Activated T-helper 1 cell treated with Interleukin-2 at 50 U/mL for 16 hours (primary cell): ENCODE measurements at places on chromosomes 2 and 18.
A peak's percentile ranks its signal among the peaks of the same experiment; 100 is the strongest.

GRCh38 chr18:34153711-34154110 is 71.0 kb downstream of the NOL4 start:
- no peak for DNase-seq

- peak; percentile 90 for DNase-seq
These were observed at the start of gene CEP68 for GRCh38 chr2:65056215-65057053. TSS of gene CEP68 (plus strand) at chr2:65056416. CDS start at chr2:65069445, 13,029 bp downstream.

GRCh38 chr2:236673126-236673822 is 103.6 kb downstream of the ACKR3 start:
- DNase-seq: no peak

- DNase-seq: peak; percentile 1
These were observed 78.8 kb upstream of the ATP8B1 start for GRCh38 chr18:57881818-57882413.

- DNase-seq: no peak
These were observed 58.9 kb downstream of the FAM168B start for GRCh38 chr2:131034122-131035051.
